ENCODE measurements at places on chromosomes 2 and 18.

DNA sequence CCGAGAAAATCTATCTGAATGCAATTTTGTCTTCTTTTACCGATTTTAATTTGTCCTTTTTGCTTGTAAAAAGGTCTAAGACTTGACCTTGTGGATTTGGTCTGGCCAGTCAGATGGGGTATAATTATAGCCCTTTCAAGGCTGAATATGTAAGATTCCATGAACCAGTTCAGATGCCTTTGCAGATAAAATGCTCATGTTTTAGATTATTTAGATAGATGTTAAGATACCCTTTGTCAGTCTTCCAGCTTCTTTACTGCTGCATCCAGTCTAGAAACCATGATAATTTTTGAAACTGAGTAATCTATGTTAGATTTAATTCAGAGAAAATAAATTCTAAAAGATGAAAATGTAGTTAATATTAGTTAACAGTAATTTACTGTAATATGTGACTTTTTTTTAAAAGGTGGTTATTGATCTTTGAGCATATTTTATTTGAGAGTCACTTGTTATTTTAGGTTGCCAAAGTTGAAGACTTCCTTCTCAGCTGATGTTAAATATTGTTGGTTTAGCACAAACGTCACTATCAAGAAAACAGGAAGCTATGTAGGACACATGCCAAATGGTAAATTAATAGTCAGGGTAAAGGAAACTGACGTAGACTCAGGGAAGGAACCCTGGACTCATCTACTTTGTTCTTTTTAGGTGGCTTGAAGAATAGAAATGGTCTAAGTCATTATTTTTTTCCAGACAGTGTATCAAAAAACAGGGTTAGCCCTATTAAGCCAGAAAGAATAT is 29.8 kb downstream of the BABAM2 start:
- DNase-seq, result no peak

- DNase-seq, result no peak
These were observed 121.8 kb downstream of the TGFA start for GRCh38 chr2:70431716-70432347.

- no peak for DNase-seq
These were observed 14.3 kb downstream of the CELF4 start for GRCh38 chr18:37551249-37551648.

- no peak for DNase-seq
These were observed 66.4 kb upstream of the POMC start for GRCh38 chr2:25234738-25235137.

- DNase-seq, result no peak
These were observed 24.8 kb downstream of the LYPD1 start for GRCh38 chr2:132645176-132645575.

- DNase-seq, result no peak
These were observed 992.2 kb upstream of the PIK3C3 start for GRCh38 chr18:40962784-40963183.

DNA sequence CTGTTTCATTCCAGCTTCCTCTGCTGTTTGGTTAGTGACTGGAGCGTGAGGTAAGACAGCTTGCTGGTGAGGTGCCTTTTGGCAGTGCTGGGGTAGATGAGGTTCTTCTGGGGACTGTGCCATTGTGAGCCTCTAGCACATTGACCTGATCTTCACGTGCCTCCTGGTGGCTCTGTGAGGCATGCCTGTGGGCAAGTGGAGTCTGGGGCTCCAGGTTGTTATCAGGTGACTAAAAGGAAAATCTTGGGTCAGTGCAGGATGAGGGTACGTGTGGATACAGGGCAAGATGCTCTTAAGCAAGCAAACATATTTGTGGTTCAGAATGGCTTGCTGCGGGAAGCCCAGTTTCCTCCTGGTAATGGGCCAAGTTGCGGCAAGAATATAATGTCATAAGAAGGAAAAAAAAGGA is 75.4 kb downstream of the FHOD3 start:
- DNase-seq, result no peak

DNA sequence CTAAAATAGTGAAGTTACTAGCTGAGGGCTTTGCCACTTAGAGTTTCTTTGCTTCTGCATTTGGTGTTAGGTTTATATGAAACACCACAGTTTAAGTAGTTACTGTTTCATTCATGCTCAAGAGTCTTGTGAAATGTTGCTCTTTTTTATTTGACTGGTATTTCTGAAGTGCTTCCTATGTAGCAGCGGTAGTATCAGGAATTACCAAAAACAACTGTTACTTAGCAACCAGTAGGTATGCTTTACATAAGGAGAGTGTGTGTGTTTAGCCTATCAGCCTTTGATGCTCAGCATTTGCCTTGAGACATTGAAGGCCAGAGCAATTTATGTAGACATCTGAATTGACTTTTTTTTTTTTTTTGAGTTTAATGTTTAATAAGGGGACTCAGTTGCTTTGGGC is 3.6 kb downstream of the DIS3L2 start:
- DNase-seq, result no peak

GRCh38 chr2:207515671-207516070 is 14.1 kb upstream of the CREB1 start:
- DNase-seq, result no peak

DNA sequence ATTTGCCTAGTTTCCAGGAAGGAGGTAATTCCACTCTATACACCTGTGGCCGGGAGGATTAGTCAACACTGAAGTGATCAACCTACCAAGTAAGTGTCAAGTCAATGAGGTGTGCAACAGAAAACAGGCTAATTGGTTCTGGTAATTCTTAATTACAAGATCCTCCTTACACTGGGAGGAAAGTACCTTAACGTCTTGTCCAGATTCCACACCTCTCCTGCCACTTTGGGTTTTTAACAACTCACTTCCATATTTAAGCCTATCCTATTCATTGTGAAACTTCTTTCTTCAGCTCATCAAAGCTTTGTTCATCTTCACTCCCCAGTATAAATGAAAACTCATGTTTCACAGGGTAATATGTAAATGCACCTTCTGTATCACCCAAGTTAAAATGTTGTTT is 22.0 kb upstream of the MAP4K4 start:
- DNase-seq, result no peak

DNA sequence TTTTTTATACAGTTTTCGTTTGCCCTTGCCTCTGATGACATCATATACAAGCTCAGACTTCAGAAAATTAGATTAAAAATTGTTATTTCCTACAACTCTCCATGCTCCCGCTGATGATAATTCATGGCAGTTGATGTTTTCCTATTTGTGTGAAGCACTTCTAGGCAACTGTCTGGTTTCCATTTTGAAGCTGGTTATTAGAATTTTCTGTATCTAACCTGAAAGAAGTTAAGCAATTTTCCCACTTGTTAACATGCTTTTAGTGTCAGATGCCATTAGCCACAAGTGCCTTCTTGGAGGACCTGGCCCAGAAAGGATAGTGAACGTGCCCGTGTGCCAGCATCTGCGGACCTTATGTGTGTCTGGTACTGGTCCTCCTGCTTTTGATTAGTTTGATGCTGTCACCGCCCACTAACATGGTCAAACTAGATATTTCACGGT is 347.6 kb upstream of the RAB12 start:
- DNase-seq, result no peak

Data from NCI-H1105 treated with DMSO at 0.1 percent for 48 hours (cell line).